ENCODE measurements at places on chromosomes 7 and 10.

DNA sequence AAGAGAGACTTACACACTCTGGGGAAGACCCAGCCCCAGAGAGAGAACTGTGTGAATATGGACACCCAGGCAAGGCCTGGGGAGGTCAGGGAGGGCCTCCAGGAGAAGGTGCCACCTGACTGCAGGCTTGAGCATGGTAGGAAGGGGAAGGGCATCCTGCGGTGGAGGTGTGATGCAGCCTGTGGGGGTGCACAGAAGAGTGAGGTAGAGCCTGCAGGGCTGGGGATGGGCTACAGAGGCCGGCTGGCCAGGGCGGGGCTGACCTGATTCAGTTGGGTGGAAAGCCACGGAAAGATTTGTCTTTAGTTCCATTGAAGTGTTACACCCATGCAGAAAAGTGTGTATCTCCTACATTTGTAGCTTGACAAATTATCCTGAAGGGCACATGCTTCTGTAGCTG lies 47.6 kb downstream of the ZMIZ1 start:
- DNase-seq, result no peak

- DNase-seq, result no peak
Measured at GRCh38 chr10:32061440-32061839, 5.2 kb upstream of the KIF5B start.

DNA sequence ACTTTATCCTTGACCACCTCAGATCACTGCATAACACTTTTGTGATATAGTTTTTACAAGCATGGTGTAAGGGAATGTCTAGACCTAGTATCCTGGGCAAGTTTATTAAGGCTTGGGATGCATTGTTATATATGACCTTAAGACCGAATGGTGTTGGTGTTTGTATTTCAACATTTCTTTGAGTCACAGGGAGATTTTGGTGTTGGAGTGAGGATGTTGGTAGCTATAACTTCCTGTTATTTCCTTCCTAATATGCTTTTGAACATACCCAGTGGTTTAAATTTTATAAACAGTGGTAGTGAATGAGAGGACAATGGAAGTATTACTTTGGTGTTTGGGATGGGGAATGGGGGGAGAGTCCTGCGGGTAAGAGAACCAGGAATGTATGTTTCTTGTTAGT lies 2.6 kb downstream of the EXOC4 start:
- no peak for DNase-seq

DNA sequence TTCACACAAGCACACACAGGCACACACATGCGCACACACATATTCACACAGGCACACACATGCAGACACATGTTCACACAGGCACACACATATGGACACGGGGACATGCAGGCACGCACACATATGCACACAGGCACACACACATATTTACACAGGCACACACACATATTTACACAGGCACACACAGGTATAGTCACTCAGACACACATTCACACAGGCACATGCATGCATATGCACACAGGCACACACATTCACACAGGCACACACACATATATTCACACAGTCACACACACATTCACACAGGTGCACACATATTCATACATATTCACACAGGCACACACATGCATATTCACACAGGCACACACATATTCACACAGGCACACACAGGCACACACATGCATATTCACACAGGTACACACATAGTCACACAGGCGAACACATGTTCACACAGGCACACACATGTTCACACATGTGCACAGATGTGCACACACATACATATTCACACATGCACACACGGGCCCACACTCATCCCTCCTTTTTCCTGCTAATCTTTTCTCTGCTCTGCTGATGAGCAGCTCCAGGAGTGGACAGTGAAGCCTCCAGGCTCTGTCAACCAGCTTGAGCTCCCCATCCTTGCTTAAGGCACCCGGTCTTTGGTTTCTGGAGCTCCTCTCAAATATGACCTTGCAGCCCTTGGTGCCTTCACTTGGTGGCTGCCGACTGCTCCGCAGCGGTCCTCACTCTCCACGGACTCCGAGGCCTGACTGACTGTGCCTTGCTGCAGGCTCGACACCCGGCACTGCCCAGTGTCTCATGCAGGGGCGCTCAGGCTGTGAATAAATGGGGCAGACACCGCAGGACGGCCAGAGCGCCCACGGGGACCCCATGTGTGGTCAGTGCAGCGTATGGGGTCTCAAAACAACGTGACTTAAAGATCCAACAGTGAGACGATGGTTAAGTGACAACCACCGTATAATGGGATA lies 581.2 kb upstream of the MGMT start:
- no peak for DNase-seq

GRCh38 chr10:13417459-13418126 lies 69.5 kb upstream of the SEPHS1 start:
- no peak for DNase-seq

DNA sequence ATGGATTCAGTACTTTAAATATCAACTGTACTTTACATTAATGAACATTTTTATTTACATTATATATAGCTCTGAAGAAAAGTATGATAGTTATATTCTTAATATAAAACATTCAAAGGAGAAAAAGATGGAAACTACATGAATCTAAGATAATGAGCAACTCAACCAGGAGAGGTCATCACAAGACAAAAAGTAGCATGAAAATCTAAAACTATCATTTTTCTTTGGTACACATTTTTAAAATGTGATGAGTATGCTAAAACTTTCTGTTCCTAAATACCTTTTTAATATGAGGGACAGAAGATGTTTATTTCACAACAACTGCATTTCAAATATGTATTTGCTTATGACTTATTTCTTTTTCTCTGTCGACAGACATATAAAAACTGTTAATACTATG lies 2.4 kb downstream of the CNTNAP2 start:
- no peak for DNase-seq

GRCh38 chr7:27132214-27132613 lies 1.7 kb upstream of the HOXA4 start:
- DNase-seq, result no peak

GRCh38 chr7:66958538-66959350 lies 36.6 kb downstream of the SBDS start:
- no peak for DNase-seq

DNA sequence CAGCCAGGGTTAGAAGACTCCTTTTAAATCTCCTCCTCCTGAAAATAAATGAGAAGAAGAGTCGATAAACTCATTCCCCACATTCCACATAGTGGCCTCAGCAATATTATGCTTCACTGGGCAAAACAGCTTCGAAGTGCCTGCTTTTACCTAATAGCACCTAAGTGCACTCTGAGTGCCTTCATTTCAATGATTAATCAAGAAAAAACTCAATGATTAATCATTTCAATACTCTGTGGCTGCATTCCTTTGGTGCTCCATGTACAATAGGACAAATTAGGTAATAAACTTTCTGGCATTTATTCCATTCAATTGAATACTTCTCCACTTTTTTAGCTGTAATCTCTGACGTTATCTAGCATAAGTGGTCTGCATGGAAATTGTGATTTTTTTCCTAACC lies 174.6 kb downstream of the CCDC71L start:
- no peak for DNase-seq

- no peak for DNase-seq
Measured at GRCh38 chr7:69932034-69932628, 333.9 kb downstream of the AUTS2 start.

GRCh38 chr10:32477499-32477898 lies 31.6 kb downstream of the CCDC7 start:
- no peak for DNase-seq

DNA sequence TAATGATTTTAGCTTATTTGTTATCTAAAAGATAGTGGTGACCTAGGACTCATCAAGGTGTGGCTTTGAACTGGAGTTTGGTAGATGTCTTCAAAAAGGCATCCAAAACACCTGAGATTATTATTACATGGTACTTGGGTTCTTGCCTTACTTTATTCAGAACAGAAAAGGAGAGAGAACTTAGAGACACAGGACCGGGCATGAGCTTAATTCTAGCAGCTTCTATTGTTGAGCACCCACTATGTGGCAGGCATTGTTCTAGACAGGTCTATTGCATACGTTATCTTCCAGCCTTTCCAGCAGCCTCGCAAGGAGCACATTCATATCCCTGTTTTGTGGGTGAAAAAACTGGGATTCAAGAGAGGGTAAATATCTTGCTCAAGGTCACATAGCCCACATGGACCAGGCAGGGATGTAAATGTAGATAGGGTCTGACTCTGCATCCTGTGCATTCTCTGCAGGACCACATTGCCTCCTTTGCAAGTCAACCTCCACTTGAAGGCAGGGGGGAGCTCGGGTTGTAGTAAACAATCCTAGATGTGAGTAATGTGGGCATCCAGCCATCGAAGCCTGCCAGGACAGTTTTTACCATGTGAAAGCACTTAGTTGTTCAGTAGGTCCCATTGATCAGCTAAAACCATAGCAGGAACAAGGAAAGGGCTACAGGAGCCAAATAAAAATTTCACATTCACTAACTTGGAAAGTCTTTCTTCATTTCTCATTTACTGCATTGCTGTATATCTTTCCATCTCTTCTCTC lies 551.4 kb downstream of the LRMDA start:
- DNase-seq, result no peak

- no peak for DNase-seq
Measured at GRCh38 chr7:595621-596010, 76.0 kb upstream of the PDGFA start.

- no peak for DNase-seq
Measured at GRCh38 chr7:115410972-115411686, 489.2 kb downstream of the MDFIC start.

Data from activated T-helper 1 cell treated with Interleukin-2 at 50 U/mL for 16 hours (primary cell).